ENCODE measurements at places on chromosomes 13 and 19.

DNA sequence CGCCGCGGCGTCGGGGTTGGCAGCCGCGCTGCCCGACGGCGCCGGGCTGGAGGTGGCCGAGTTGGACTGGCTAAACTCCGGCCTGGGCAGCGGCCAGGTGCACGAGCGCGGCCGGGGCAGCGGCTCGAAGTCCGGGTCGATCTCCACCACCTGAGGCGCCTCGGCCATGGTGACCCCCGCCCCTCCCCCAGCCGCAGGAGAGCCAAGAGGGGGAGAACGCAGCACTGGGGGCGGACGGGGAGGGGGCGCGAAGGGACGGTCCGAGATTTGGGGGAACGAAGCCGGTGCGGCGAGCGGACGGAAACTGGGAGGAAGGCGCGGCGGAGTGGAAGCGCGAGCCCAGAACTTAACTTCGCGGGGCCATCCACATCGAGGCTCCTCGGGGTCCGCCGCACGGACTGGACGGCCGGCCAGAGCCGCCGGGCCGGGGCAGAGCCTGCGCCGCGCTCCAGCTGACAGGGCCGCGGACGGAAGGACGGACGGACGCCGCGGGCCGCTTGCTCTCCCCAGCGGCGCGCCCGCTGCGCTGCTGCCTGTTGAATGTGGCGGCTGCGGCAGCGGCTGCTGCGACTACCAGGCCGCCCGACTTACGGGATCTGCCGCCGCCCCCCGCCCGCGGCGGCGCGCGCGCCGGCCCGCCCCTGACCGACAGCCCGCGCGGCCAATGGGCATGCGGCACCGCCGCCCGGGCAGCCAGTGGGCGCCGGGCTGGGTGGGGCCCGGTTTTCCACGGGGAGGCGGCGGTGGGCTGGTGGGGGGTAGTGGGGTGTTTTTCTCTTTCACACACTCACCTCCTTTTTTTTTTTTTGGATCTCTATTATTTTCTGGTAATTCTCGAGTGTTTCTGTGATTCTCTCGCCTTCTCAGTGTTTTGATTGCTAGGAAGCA is at the start of gene FOXO1:
Gene FOXO1 (minus strand): TSS at position 597 of the 888 bp plus-strand sequence. CDS start 429 bp downstream, at position 168.
- peak; percentile 96 for DNase-seq
- H3K36me3 ChIP-seq, result no peaks in the 10 kb centered on the region
- H3K4me3 ChIP-seq, result peak within 1 kb of the TSS; percentile 84
- peak within 1 kb of the TSS; percentile 81 for H3K27ac ChIP-seq

DNA sequence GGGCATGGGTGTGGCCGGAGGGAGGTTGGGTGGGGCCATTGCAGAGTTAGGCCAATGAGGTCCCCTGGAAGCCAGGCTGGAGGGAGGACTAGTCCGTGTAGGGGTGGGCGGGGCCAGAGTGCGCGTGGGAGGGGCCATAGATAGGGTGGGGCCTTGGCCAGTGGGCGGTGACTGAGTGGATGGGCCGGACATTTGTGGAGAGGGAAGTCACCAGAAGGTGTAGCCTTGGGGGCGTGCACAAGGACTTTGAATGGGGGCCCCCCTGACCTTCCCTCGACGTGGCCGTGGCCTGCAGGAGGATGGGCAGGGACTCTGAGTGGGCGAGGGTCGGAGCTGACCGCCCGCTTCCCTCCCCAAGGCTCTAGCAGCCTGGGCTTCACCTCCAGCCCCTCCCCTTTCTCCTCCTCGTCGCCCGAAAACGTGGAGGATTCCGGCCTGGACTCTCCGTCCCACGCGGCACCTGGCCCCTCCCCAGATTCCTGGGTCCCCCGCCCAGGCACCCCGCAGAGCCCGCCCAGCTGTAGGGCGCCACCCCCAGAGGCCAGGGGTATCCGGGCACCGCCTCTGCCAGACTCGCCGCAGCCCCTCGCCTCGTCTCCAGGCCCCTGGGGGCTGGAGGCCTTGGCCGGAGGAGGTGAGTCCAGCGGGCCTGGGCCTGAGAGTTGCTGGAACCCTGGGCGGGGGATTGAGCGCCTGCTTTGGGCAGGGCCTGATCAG is 16.5 kb upstream of the B3GNT3 start:
- peaks cover 13% of the 10 kb centered on the region for H3K4me1 ChIP-seq
- peaks cover 8% of the 10 kb centered on the region for H3K27me3 ChIP-seq
- no peak overlapping the region for H3K4me3 ChIP-seq
- no peak overlapping the region for H3K27ac ChIP-seq
- DNase-seq, result no peak

GRCh38 chr13:53411463-53411862 is 382.9 kb downstream of the OLFM4 start:
- no peaks in the 10 kb centered on the region for H3K4me1 ChIP-seq
- no peak overlapping the region for H3K27ac ChIP-seq
- no peaks in the 10 kb centered on the region for H3K27me3 ChIP-seq

DNA sequence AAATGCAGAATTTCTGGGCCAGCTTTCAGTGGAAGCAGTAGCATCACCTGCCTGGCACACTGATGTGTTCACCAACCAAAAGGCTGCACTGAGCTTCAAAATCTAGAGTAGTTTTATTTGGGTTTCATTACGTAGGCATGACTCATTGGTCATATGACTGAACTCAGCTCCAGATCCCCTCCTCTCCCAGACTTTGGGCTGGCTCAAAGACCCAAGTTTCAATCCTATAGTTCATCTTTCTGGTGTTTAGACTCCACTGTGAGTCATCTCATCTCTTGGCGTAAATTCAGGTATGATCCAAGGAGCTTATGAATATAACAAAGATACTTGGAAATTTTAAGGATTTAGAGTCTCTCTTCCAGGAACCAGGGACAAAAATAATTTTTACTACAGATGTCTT is 17.7 kb downstream of the ZMYM5 start:
- peaks cover 26% of the 10 kb centered on the region for H3K36me3 ChIP-seq
- H3K4me1 ChIP-seq, result peaks cover 19% of the 10 kb centered on the region
- no peaks in the 10 kb centered on the region for H3K27me3 ChIP-seq
- H3K4me3 ChIP-seq, result no peak overlapping the region
- H3K27ac ChIP-seq, result peak overlapping the region; percentile 77

GRCh38 chr13:20997301-20998161 is 63.9 kb downstream of the LATS2 start:
- peak overlapping the region; percentile 36 for H3K4me3 ChIP-seq
- peak overlapping the region; percentile 97 for H3K27ac ChIP-seq
- no peaks in the 10 kb centered on the region for H3K27me3 ChIP-seq
- peaks cover 14% of the 10 kb centered on the region for H3K36me3 ChIP-seq
- H3K4me1 ChIP-seq, result peaks cover 29% of the 10 kb centered on the region
- no peak for DNase-seq

All from osteocyte (in vitro differentiated cells).